Activated CD8-positive, alpha-beta memory T cell treated with anti-CD3 and anti-CD28 coated beads for 1 hour (primary cell): ENCODE measurements at places on chromosomes 5 and 9.

- no peak for DNase-seq
These were observed 32.9 kb downstream of the PRRX2 start for GRCh38 chr9:129698254-129698757.

- no peak for DNase-seq
These were observed 286.4 kb upstream of the WWC1 start for GRCh38 chr5:168005093-168005492.

- no peak for DNase-seq
These were observed 90.7 kb downstream of the NR3C1 start for GRCh38 chr5:143312822-143313221.

GRCh38 chr5:81853030-81853357 lies 102.1 kb upstream of the SSBP2 start:
- no peak for DNase-seq

DNA sequence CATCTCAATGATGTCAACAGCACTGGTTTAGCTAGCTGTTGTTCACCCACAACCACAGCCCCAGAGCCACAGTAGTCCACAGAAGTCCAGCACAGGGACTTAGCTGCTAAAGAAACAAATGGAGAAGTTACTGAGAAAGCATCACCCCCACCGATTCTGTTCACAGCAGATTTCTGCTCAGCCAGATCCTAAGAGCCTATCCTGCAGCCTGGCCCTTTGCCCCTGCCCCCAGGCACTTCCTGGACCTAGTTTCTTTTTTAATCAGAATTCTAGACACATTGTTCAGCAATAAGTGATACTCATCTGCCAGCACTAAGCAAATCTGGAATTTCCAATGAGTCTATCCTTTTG lies 7.4 kb downstream of the B4GALT1 start:
- DNase-seq, result peak; percentile 46

DNA sequence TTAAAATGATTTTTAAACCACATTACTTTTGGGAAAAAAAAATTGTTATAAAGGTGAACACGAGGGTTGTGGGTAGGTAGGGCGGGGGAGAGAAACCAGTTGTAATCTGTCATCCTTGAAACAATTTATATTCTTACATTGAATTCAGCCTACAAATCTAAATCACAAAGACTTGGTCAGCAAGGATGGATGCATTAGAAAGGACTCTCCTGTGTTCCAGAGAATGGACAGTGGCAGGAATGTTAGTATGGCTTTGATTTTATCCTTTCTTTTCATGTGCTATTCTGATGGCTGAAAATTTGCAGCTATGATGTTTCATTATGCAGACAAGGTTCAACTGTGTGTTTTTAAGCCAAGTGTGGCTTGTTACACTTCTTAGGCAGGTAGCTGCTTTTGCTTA lies 234.7 kb downstream of the SLF1 start:
- DNase-seq, result no peak

- DNase-seq, result no peak
These were observed 208.9 kb downstream of the PDE4D start for GRCh38 chr5:59684388-59685190.

DNA sequence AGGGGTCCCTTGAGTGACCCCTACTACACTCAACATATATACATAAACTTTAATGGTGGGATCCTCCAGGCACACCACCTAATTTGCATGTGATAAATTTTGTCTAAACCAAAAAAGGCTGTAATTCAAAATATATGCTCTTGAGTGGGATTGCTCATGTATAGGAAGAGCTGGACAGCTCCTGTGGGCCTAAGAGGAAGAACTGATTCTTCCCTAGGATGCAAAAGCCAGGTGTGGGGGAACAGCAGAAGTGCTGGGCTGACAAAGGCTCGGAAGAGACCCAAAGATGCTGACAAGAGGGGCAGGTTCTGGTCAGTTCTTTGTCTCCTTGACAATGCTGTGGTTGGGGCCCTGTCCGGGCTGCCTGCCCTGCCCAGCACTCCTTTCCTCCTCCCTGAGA lies 43.9 kb downstream of the PCDH1 start:
- DNase-seq, result no peak

- no peak for DNase-seq
These were observed 378.1 kb downstream of the ELAVL2 start for GRCh38 chr9:23447944-23448343.

GRCh38 chr9:134834217-134834956 lies 46.2 kb upstream of the FCN2 start:
- no peak for DNase-seq

DNA sequence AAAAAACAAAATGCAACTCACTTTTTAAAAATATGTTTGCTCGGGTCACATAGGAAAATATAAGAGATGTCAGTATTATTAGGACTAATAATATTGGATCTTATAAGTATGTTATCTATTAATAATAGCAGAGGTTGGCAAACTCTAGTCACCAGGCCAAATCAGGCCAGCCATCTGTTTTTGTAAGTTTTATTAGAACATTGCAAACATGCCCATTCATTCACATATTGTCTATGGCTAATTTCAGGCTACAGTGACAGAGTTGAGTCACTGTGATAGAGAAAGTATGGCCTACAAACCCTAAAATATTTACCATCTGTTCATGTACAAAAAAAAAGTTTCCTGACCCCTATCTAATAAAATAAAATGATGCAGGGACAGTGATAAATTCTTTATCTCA lies 97.7 kb upstream of the CDH6 start:
- no peak for DNase-seq

DNA sequence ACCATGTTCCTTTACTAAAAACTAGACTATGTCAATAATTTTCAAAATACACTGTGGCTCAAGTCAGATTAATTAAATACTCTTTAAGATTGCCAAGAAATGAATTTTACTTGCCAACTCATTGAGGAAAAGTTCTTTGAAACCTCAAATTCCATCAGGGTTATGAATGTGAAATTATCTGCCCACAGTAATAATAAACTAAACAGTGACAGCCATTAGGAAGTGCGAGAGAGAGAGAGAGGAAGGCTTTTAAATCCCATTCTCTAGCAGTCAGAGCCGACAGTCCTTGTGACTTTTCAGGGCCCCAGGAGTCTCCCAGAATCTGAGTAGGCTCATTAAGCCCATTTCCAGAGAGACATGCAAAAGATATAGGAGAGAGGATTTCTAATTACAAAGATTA lies 236.1 kb downstream of the MARCHF11 start:
- no peak for DNase-seq
